ENCODE measurements at places on chromosomes 2 and 18.

DNA sequence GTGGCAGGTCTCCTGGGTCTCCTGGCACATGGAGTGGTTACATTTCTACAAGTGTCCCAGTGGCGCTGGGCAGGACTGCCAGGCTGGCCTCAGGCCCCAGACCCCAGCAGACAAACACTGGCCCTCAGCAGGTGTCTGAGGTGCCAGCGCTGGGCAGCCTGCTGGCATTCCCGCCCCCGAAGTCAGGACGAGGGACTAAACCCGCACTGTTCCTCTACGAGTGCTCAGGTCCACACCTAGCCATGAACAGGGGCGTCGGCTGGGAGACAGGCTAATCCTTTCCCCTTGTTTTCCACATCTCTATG, 12.8 kb downstream of the SNED1 start:
- DNase-seq: no peak

GRCh38 chr18:61833387-61833786, 59.4 kb downstream of the RNF152 start:
- DNase-seq: no peak

DNA sequence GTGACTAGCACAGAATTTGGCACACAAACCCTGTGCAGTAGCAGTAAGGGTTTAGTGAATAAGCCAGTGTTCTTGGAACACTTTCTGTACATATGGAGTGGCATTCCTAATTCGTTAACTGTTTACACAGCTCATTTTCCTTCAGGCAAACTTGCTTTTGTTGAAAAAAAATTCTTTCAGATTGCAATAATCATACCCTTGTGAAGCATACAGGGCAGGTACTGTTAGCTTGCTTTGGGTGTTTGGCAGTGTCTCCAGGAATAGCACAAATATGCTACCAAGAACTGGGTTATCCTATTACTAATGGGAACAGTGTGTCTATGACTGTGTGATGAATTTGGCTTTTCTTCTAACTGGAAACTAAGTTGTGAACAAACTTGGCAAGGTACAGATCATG, 33.4 kb downstream of the UGP2 start:
- no peak for DNase-seq

GRCh38 chr2:109654326-109655050, 40.3 kb downstream of the SOWAHC start:
- DNase-seq: no peak

DNA sequence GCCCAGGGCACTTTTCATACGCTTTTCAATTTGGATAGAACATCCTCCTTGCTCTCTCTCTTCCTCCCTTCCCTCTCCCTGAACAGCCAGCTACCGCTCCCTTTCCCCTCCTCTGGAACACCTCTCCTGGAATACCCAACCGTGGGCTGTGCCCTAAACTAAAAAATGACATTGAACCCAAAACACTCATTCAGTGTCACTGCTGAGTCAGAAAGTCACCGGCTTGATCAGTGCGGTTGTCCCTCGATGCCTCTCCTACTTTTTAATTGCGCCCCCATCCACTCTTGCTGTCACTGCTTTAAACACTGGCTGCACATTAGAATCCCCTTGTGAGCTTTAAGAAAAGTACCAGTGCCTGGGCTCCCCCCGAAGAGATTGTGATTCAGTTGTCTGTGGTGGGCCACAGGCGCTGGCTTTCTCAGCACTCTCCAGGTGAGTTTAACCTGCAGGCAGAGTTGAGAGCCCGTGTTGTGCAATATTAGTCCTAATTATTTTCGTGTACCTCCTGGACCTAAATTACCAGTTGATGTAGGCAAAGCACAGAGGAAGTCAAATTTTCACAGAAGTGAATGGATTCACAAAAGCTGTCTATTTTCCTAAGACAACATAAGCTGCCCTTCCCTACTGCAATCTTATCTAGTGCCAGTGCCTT, 302.0 kb downstream of the PRKCE start:
- DNase-seq: no peak
